ENCODE measurements at places on chromosomes 3 and 15. TPM values are rescaled to one million over a fixed set of nuclear protein-coding genes. Genes with fewer than 3 reads are reported as not detected.
A peak's percentile ranks its signal among the peaks of the same experiment; 100 is the strongest.

- no peak for DNase-seq
These were observed 24.0 kb downstream of the ST3GAL6 start for GRCh38 chr3:98787181-98787580.

DNA sequence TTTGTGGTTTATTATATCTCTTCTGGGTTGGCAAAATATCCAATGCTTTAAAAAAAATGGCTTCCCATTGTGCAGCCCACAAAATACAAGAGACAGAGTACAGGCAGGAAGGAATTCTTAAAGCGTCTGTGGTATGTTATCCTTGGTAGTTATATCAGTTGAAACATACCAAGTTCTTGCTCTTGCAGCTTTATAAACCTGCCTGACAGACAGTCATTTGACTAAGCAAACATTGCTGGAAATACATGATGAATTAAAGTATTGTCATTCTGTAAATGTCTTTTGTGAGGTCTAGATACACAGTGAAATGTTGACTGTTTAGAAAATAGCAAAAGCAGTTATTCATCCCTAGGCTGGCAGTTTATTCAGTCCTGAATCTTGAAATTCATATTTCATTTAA, 44.8 kb upstream of the MAP3K13 start:
- no peak for DNase-seq

The STRIT1 gene
- total RNA-seq: not detected

GRCh38 chr15:63056829-63057228, 14.3 kb downstream of the TPM1 start:
- DNase-seq: peak; percentile 73

DNA sequence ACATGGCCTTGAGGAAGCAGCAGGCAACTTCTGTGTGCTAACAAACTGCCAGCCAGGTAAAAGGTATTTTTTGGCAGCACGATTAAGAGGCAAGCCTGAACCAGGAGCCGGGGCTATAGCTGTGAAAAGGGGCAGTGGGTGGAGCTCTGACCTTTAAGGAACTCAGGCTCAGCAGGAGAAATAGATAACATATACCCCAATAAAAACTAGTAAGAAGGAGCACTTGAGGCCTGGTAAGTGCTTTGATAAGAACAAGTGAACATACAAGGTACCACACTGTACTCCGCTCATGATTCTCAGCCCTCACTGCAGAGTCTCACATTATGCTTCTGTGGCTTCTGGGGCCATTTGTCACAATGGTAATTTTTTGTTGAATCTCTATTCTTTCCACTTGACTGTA, 5.4 kb downstream of the FYCO1 start:
- no peak for DNase-seq

The MRPS25 gene
- 67.2 TPM for total RNA-seq

The ANKRD63 gene
- 0.76 TPM for total RNA-seq

The AAGAB gene
- 57.2 TPM for total RNA-seq

The WNT5A gene
- total RNA-seq: 9.1 TPM

GRCh38 chr15:54605043-54605442, 591.7 kb downstream of the RSL24D1 start:
- no peak for DNase-seq

All from dorsolateral prefrontal cortex (tissue), 122 donors.